ENCODE measurements at places on chromosomes 3 and 15.

DNA sequence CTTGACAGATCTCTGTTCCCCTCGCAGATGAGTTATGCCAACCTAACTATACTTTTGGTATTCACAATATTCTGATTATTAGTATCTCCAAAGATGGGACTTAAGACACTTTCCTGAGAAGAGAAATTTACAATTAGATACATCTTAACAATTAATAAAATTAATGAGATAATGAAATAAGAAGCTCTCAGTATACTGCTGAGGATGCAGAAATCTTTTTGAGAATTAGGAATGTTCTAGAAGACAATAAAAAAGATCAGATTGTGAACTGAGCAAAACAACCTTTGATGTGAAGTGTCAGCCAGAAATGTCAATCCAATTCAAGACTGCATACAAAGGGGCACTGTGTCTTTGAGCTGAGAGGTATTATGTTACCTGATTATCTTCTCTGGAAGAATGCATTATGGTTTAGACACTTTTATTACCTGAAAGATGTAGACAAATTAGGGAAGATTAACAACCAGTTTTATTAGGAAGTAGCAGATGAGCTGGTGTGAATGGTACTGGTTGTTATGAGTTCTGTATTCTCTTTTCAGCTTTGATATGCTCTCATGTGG, 262.9 kb downstream of the TIGIT start:
- DNase-seq: no peak

GRCh38 chr3:125401402-125401801, 26.3 kb upstream of the ZNF148 start:
- DNase-seq: no peak

DNA sequence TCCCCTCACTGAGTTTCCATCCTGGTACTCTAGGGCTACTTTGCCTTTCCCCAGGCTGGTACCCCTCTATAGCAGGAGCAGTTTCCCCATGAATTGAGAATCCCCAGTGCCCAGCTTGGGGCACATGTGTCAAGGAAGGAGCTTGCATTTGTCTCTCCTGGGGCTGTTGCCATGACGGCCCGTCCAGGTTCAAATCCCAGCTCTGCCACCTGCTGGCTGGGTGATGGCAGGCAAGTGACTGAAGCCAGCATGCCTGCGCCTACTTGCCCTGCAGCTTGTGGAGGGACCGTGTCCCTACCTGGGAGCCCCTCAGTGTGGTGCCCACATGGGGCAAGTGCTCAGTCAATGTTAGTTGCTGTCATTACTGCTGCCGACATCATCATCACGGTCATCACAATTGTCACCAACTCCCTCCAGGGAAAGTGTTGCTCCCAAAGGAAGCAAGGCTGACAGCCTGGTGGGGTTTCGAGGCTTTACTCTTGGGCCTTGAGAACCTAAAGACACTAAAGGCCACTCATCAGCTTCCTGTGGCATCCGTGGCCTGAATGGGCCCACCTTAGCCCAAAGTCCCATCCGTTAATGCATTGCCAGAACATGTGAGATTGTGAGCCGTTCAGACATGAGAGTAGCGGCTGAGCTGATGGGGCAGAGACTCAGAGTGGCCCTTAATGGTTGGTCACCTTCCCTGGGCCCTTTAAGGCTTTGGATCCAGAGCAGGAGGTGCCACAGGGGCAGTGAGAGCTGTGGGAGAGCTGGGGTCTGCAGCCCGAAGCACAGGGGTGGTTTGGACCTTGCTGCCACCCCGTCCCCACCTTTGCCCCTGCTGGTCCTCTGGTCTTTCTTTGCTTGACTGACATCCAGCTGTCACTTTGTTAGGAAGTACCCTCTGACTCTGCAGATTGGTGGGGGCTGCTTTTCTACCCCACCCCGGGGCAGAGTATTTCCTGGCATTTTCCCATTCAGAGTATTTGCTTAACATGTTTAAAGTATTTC, 144.4 kb downstream of the DNAJB8 start:
- DNase-seq: peak; percentile 36

DNA sequence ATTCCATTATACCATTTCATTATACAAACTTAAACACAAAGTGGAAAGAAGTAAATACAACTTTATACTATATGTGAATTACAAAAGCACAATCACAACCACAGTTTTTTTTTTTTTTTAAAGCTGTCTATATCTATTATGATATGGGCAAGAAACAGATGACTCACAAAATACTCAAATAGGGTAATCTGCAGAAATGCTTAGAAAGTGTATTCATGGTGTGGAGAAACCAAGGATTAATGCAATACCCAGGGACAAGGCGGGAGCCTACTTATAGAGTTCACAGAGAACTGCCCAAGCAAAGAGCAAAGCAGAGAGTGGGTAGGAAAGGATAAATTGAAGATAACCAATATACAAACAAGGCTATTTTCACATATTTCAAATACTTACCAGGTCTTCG, 332.0 kb downstream of the FHIT start:
- DNase-seq: no peak

- DNase-seq: no peak
Measured at GRCh38 chr3:109927726-109928125, 590.4 kb upstream of the DPPA4 start.

- no peak for DNase-seq
Measured at GRCh38 chr3:68880632-68881031, 51.7 kb downstream of the TAFA4 start.

DNA sequence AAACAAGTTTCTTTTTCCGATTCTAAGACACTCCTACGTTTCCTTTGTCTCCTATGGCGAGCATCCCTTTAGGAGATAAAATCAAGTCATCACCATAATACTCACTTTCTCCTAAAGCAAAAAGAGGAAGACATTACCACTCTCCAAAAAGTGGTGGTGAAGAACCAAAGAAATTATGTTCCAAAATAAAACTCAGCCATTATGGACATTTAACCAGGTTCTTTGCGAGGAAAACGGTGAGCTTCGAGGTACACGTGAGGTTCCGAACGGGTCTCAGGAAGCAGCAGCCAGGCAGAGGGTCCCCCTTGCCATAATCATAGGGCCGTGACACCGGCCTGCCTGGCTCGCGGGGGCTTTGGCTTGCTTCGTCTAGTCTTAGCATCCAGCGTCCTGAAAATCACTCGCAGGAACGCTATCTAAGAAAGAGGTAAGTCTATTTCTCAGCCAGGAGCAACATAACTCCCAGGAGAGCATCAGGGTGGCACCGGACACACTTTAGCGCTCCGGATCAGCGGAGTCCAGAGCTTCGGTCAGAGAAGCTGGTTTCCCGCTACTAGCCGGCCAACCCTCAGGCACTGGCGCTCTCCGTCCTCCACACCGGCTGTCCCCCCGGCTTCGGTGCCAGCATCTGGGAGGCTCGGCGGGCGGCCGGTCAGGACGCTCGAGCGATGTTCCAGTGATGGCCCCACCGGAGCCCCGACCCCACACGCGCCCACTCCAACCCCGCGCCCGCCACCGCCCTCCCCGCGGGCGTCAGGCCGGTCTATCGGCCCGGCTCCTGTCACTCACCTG, 581 bp downstream of the IP6K1 start:
- DNase-seq: no peak

GRCh38 chr3:115341208-115341607, 194.1 kb upstream of the ZBTB20 start:
- DNase-seq: no peak

- no peak for DNase-seq
Measured at GRCh38 chr3:41405466-41405865, 206.2 kb downstream of the CTNNB1 start.

DNA sequence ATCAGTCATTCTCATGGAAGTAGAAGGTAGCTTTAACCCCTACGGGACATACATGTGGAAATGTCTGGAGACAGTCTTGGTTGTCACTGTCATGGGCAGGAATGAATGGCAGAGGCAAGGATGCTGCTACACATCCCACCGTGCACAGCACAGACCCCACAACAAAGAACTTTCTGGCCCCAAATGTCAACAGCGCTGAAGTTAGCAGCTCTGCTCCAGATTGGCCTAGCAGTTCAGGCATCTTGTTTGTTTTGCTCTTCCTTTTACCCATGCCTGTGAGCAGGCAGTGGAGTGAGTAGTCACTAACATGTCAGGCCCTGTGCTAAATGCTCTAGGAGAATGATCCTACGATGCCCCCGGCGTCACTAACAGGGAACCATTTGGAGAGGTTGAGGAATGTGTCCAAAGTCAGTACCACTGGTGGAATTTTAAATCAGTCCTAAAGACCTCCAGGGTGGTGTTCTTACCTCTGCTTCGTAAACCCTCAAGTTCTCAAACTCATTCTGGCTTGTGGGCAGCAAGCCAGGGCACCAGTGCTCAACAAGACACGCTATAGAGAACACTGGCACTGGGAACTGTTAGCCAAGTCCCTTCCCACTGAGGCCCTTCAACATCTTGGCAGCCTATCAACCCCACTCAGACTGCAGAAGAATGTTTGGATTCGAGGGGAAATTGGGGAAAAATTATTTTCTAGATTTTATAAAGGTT, 142.2 kb downstream of the FOXP1 start:
- no peak for DNase-seq

GRCh38 chr3:9169956-9170850, 79.2 kb downstream of the SRGAP3 start:
- DNase-seq: no peak

- DNase-seq: no peak
Measured at GRCh38 chr3:125220183-125220582, 7.6 kb upstream of the SLC12A8 start.

- DNase-seq: no peak
Measured at GRCh38 chr3:6567241-6567640, 293.7 kb upstream of the GRM7 start.

GRCh38 chr3:13294442-13295351, 125.4 kb downstream of the NUP210 start:
- DNase-seq: no peak

Measured in stimulated activated CD4-positive, alpha-beta T cell treated with anti-CD3 and anti-CD28 coated beads, Interleukin-15, amount 100 ng/mL, for 1 hour (primary cell).